ENCODE measurements at places on chromosomes 7 and 10.

DNA sequence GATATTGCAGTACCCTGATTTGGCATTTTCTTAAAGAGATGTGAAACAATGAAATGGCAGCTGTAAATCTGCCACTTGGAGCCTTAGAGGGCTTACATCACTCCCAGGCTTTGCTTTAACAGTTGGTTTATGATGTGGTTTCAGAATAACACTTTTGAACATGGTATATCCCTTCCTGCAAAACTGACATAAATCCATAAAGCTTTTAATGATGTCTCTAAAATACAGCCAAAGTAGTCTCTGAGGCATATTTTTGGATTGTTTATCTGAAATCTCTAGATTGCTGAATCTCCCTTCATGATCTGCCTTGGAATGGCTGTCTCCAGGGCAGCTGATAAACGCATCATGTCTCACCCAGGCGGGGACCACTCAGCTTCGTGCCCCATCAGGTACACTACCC lies 377.8 kb upstream of the C7orf33 start:
- no peak for DNase-seq

- peak; percentile 86 for DNase-seq
Observed at GRCh38 chr7:6530626-6531491, 20.4 kb downstream of the GRID2IP start.

DNA sequence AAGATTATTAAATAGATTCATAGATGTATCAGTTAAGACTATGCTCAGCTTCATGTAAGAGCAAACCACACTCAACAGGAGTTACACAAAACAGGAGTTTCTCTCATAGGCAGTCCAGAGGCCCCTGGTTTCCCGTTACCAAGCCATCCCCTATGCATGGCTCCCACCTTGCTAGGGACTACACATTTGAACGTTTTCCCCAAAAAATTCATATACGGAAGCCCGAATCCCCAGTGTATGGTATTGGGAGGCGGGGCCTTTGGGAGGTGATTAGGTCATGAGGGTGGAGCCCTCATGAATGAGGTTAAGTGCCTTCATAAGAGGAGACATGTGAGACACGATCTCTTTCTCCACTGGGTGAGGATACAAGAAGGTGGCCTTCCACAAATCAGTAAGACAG lies 29.1 kb downstream of the RSU1 start:
- DNase-seq = no peak

DNA sequence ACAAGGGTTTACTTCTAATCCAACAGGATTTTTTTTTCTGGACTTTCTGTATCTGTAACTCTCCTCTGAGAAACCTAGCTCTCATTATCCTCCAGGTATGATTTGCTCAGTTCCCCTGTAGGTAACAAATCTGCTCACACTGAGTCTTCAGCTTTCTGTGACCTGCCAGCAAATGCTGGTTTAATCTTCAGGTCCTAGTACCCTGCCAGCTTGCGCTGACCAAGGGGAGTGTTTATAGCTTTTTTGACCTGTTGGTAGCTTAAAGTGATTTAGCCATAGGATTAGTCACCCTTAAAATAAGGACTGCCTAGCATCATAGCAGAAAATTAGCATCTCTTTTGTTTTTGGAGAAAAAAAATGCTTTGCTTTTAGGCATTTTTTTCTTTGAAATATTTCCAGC lies 22.4 kb downstream of the SND1 start:
- no peak for DNase-seq

All from activated naive CD8-positive, alpha-beta T cell treated with anti-CD3 and anti-CD28 coated beads, Interleukin-2, amount 10 ng/mL, durations not matched to agents 7 days and 5 days (primary cell).